ENCODE measurements at places on chromosomes 1 and 21.

DNA sequence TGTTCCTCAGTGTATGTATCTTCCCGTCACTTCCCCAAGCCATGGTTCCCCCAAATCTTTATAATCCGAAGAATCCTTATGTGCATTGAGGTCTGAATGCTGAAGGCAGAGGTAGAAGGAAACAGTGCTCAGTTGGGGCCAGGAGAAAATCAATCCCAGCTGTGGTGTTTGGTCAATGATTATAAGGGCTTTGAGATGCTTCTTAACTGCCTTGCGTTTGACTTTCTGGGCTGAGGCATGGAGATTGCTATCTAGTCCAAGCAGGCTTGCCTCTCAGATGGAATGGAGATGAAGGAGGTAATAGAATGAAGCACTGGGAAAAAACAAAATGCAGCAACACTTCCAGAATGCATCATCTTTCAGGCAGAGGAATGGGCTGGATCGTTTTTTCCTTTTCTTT is 3.6 kb upstream of the MAP1LC3C start:
- DNase-seq = no peak

DNA sequence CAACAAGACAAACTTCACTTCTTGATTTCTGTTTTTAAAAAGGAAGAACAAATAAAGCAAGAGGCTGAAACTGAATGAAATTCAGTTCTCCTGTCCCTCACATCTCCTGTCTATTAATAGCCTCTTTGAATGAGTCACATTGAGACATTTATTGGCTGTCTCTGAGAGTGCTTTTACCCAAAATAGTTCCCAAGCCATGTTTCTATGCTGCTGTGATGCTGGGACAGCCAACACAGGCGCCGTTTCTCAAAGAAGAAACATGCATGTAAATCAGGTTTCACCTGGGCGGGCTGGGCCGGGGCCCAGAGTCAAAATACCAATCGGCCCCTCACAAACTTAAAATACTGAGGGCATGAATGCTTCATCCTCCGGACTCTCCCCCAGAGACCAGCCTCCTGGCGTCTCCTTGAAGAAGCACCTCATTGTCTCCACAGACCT is 105.2 kb downstream of the EDEM3 start:
- DNase-seq = no peak

- no peak for DNase-seq
These were observed 20.6 kb upstream of the FCGR2A start for GRCh38 chr1:161484613-161485012.

DNA sequence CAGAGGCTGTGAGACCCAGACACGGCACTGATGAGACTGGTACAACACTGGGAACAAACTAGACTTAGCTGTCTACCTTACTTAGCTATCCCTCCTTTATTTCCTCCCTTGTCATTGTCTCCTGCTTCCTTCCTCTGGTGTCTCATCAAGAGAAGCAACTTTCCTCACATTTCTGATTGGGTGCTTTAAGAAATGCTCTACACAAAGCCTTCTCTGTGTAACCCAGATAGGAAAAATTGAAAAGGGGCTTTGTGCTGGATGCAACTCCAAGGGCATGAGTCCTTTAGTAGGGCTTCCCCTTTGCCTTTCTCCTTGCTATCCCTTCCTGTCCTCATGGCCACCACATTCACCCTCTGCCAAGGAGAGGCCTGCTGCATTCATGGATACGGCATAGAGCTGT is 274.5 kb downstream of the VAV3 start:
- DNase-seq = no peak

DNA sequence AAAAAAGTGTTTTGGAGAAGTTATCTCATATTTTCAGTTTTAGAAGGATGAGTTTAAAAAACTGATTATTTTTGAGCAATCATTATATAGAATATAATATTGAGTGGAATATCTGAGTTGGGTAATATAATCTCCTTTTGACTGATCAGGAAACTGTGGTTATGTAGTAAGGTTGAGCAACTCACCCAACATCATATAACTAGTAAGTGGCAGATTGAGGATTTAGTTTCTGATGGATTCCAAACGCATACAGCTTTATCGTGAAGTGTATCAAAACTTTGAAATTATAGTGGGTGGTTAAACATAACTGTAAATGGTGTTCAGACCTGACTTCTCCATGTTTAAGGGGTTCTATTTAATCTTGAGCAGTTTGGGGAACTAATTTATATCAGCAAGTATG is 98.6 kb downstream of the OLFM3 start:
- DNase-seq = no peak

DNA sequence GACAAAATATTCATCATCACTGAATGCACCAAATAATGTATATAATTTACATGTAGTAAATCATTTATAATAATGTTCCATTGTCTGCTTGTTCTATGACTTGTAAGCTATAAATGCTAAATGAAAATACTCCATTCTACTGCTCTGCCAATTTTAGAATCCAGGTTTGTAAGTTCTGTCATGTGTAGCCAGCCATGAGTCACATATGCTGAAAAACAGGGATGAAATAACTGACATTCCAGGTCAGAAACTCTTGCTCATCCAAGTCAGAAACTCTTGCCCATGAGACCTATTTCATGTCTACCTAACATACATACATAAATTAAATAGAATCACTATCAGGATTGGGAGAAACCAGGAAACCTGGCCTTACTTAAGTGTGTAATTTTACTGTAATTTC is 95.6 kb downstream of the ASH1L start:
- peak; percentile 83 for DNase-seq

DNA sequence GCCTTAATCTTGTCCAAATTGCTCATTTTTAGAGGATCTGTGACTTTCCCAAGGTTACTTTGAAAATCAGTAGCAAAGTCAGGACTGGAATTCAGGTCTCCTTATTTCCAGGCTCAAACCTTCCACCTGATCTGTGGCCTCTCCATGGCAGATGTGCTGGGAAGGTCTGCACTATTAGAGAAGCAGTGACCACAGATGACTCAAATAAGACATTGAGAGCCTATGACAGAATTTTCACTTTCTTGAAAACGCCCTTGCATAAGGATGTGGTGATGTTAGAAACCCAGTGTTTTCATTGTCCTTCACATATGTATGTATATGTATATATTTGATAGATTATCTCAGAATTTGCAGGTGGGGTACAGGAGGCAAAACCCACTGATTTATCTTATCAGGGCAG is 45.3 kb downstream of the TTC39A start:
- no peak for DNase-seq

- peak; percentile 14 for DNase-seq
These were observed 29.0 kb upstream of the LGALS8 start for GRCh38 chr1:236494586-236495466.

GRCh38 chr1:2931724-2932401 is 89.4 kb upstream of the ACTRT2 start:
- DNase-seq = no peak

DNA sequence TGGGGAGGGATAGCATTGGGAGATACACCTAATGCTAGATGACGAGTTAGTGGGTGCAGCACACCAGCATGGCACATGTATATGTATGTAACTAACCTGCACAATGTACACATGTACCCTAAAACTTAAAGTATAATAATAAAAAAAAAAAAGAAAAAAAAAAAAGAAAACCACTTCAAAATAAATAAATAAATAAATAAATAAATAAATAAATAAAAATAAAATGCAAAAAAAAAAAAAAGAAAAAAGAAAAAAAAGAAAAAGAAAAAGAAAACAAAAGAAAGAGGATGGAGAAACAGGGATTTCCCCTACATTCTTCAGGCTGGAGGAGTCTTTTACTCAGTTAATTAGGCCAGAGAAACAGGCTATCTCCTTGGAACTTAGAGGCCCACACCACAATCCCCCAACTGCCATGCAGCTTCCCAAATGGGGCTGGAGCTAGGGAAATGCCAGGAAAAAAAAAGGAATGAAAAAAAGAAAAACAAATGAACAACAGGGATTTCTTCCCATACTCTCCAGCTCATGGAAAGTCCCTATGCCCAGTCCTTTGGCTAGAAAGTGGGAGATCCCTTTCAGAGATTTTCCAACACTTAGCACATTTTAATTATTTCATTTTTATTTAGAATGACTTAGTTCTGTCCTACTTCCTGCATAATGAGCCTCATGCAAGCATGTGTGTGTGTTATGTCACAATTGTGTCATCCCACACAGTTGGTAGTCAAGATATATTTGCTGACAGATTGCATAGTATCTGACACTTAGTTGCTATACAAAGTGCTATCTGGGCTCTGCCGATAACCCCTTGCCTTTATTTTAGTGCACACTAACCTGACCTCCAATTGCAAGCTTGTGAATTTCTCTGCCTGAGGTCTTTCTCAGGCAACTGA is 486.4 kb downstream of the PLPP3 start:
- no peak for DNase-seq

GRCh38 chr1:33578557-33579448 is 106.4 kb downstream of the ZSCAN20 start:
- DNase-seq = no peak

GRCh38 chr21:43786300-43786806 is 3.0 kb upstream of the RRP1 start:
- DNase-seq = peak; percentile 59

DNA sequence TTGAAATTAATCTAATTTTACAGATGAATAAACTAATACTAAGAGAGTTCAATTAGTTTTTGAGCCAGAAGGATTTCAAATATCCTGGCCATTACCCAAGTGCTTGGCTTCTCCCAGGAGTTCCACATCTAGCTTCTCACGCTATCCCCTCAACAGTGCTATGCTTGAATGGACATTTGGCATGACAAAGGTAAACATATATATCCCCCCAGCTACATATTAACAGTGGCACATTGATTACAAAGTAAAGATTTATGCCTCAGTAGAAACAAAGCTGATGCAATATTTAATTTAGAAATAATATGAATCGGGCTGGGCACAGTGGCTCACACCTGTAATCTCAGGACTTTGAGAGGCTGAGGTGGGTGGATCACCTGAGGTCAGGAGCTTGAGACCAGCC is 434.6 kb upstream of the PRMT6 start:
- DNase-seq = no peak

DNA sequence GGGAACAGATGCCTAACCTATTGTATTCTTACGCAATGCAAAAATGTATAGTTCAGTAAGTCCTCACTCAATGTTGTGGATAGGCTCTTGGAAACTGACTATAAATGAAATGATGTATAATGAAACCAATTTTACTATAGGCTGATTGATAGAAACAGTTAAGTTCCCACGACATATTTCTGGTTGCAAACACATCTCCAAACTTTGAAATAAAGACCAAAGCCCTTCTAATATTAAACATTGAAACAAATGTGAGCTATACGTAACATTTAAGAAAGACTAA is 29.1 kb downstream of the MAP3K21 start:
- DNase-seq = no peak

- DNase-seq = no peak
These were observed 20.7 kb downstream of the PEX14 start for GRCh38 chr1:10495475-10495817.

DNA sequence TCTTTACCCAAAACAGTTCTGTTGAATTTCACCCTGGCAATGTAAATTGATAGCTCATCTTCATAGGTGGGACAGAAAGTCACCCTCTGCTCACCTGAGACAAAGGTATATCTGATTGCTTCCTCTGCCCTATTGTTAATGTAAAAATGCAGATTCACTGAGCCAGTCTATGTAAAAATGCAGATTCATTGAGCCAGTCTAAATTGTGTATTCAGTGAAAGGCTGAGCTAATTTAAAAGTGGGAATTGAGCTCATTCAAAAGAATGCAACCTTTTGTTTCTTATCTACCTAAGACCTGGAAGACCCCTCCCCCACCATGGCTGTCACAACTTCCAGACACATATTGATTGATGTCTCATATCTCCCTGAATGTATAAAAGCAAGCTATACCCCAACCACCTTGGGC is 4.8 kb upstream of the MYSM1 start:
- DNase-seq = no peak

DNA sequence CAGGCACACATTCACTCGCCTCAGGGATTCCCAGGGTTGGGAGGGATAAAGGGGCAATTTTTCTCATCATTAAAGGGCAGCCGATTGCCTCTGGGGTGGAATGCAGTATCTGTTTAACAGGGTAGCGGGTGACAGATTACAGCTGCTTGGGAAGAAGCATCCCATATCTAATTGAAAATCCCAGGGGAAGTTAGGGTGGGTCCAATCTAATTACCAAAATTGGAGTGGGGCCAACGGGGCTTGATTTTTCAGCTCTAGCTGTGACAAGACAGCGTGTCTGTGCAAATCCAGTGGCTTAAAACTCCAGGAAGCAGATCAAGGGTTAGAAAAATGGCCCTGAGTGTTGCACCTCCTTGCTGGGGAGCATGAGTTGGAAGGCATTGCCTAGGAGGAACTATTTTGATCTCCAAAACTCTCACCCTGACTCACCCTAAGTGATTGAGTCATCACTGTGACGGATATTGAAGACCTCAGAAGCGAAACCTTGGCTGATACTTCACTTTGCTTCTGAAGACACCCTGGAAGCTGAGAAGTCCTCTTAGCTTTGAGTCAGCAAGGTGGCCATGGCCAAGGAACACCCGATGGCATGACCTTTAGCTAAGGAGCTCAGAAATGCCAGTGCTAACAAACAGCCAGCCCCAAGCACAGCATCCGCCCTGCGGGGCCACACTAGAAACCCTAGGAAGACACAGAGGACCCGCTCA is 46.0 kb downstream of the GRHL3 start:
- DNase-seq = peak; percentile 98

DNA sequence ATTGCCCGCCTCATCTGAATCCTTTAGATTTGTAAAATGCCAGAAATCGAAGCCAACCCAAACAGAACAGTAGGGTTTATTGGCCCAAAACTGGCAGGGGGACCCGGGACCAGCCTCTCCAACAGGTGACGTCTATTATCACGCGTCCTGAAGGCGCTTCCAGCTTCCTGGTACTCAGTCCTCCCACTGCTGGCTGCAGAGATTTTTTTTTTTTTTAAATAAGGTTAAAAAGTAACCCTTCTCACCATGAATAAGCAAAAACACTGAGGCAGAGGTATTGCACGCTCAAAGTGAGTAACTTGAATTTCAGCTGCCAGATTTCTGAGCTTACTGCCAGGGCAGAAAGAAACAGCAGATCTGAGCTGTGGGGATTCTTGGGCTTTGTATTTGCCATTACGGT is 54.4 kb upstream of the GCLM start:
- DNase-seq = no peak

DNA sequence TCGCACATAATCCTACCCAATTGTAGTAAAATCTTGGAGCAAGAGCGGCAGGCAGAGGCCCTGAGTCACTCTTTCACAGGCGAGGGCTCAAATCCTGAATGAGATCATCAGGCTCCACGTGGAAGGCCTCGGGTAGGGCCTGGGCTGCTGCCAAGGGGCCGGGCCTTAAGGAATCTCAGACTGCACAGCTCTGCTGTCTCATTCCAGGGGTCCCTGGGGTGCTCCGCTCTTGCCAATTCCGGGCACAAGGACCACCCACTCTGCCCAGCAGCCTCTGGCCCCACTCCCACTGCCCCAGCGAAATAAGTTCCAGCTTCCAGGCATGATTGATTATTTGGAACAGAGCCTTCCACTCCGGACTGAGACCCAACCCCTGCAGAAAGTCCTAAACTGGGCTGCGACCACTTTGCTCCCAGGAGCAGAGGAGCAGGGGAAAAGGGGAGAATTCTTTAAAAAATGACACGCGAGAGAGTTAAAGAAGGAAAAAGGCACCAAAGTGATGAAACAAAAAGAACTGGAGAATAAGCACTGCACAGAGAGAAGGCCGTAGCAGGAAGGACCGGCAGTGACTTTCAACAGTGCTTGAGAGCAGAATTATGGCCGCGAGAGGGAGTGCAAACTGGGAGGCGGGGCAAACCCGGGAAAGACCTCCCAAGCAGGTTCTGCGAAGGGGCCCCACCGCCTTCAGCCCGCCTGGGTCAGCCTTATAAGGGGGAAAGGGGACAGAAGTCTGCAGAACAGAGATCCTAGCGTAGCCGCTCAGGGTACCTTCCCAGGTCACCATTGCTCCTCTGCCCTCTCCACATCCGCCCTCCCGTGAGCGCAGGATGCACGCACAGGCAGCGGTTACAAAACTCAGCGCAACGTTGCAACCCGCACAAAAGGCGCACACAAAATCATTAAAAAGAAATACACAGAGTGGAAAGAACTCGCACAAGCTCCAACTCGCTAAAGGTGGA is 2.0 kb downstream of the ADAMTS1 start:
- DNase-seq = peak; percentile 96

All from epithelial cell of esophagus (primary cell).